ENCODE measurements at places on chromosomes 1 and 21.

DNA sequence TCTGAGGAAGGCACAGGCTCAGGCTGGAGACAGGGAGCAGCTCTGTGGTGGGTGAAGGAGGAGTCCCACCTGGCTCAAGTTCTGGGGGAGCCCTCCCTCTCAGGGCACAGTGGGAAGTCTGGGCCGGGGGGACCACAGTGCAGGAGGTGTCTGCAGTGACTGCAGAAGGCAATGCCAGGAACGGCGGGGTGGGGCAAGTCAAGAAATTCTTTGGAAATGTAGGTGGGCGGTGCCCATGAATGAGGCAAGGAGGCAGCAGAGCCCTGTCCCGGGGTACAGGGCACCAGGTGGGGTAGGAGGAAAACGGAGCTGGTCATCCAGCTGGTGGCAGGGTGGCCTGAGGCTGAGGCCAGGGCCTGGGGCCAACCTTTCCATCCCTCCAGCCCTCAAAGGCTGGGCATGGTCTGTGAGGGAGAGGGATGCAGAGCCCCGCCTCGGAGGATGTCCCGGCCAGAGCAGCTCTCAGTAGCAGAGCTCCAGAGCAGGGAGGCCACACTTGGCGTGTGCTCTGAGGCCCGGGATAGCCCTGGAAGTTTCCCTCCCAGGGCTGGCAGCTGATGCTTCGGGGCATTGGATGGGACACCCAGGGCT is 4.7 kb downstream of the TFF3 start:
- no peak for DNase-seq

DNA sequence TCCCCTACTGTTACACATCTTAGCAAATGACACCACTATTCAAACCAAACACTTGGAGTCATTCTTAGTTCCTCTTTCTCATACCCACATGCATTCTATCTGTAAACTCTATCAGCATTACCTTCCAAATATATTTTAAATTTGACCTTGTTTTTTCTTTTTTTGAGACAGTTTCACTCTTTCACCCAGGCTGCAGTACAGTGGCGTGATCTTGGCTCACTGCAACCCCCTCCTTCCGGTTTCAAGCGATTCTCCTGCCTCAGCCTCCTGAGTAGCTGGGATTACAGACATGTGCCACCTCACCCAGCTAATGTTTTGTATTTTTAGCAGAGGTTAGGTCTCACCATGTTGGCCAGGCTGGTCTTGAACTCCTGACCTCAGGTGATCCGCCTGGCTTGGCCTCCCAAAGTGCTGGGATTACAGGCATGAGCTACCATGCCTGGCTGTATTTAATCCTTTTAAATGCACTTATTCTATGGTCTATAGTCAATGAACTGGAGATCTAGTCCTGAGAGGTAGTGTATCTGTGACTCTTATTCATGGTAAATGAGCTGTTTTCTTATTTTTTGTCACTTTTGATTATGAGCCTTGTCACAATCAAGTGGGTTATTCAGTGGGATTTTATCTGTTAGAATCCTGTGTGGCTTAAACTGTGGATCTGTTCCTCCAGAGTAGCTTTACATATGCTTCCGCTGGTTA is 73.1 kb downstream of the GATAD2B start:
- peak; percentile 33 for DNase-seq

GRCh38 chr1:150544204-150544603 is 5.0 kb upstream of the ADAMTSL4 start:
- no peak for DNase-seq

GRCh38 chr1:182664296-182664695 is 20.1 kb downstream of the RGS8 start:
- no peak for DNase-seq

- DNase-seq = peak; percentile 26
These were observed 43.2 kb downstream of the ELK4 start for GRCh38 chr1:205588636-205589035.

GRCh38 chr1:175419684-175420517 is 227.3 kb upstream of the KIAA0040 start:
- no peak for DNase-seq

- no peak for DNase-seq
These were observed 352.4 kb downstream of the PTBP2 start for GRCh38 chr1:97073936-97074335.

DNA sequence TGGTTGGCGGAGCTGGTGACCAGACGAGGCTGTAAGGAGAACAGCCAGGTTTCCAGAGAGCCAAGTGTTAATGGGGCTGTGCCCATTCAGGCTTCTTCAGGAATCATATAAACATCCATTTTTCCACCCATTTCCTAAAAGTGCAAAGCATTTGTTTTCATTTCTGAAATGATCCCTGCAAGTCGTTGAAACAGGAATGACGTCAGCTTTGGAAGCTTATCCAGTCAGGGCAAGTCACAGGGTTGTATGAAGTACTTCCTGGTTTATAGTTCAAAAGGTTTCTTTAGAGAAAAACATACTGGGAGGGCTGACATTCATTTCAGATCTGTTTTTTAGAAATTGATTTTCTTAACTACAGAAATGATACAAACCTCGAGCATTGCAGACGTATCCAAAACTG is 29.2 kb downstream of the IGSF5 start:
- DNase-seq = no peak

GRCh38 chr1:112536561-112536960 is 27.8 kb downstream of the WNT2B start:
- DNase-seq = no peak

DNA sequence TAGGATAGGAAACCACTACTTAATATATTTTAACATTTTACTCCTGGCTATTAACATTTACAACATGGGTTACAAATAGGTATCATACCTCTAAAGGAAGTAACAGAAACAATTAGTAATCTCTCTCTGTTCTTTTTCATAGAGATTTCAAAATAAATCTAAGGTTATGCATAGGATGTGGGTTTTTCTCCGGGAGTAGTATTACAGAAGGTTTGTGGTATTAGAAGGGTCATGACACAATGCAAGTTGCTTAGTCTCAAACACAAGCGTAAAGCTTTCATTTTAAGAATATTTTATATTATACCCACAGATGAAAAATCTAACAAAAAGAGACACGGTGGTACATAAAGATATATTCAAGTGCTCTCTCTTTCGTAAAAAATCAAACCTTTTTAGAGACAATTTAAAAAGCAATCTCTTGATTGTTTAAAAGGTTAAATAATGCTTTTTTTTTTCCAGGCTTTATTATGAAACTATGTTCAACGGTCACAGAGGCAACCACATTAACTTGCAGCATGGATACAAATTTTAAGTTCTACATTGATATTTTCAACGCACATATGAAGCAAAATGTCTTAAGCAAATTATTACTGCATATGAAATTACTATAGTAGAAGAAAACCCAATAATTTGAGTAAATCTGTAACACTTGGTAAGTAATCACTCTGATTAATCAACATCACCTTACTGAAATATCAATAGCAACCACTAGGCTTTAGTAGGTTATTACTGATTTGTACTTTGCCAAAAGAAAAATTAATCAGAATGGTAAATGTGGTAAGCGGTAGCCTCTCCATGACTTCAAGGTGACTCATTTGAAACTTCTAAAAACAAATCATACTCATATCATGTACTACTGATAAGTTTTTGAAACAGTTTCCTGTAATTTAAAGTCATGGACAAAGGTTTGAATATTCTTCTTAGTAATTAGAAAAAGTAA is 97.4 kb upstream of the GFI1 start:
- DNase-seq = no peak

- no peak for DNase-seq
These were observed 12.5 kb downstream of the RIMS3 start for GRCh38 chr1:40652979-40653378.

DNA sequence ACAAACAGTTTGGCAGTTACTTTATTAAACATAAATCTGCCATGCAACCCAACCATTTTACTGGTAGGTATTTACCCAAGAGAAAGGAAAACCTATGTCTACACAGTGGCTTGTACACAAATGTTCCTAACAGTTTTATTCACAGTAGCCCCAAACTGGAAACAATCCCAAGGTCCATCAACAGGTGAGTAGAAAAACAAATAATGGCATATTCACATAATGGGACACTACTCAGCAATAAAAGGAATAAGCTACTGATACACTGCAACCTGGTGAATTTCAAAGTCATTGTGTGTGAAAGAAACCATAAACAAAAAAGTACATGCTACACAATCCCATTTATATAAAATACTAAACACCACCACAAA is 12.7 kb downstream of the KYAT3 start:
- DNase-seq = no peak

DNA sequence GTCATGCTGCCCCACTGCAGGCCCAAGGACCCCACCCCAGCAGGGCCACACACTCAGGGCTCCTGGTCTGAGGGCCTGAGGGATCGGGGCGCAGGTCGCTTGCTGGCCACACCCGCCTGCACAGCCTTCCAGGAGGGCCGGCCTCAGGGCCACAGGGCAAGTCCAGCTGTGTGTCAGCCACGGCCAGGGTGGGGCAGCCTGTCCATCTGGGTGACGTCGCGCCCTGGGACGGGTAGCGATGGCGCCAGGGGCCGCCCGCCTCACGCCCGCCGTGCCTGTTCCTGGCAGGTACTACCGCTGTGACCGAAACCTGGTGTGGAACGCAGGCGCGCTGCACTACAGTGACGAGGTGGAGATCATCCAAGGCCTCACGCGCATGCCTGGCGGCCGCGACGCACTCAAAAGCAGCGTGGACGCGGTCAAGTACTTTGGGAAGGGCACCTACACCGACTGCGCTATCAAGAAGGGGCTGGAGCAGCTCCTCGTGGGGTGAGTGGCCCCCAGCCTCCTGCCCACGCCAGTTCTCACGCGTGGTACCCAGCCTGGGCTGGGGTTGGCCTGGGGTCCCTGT is 2.5 kb downstream of the COL6A1 start:
- DNase-seq = no peak

DNA sequence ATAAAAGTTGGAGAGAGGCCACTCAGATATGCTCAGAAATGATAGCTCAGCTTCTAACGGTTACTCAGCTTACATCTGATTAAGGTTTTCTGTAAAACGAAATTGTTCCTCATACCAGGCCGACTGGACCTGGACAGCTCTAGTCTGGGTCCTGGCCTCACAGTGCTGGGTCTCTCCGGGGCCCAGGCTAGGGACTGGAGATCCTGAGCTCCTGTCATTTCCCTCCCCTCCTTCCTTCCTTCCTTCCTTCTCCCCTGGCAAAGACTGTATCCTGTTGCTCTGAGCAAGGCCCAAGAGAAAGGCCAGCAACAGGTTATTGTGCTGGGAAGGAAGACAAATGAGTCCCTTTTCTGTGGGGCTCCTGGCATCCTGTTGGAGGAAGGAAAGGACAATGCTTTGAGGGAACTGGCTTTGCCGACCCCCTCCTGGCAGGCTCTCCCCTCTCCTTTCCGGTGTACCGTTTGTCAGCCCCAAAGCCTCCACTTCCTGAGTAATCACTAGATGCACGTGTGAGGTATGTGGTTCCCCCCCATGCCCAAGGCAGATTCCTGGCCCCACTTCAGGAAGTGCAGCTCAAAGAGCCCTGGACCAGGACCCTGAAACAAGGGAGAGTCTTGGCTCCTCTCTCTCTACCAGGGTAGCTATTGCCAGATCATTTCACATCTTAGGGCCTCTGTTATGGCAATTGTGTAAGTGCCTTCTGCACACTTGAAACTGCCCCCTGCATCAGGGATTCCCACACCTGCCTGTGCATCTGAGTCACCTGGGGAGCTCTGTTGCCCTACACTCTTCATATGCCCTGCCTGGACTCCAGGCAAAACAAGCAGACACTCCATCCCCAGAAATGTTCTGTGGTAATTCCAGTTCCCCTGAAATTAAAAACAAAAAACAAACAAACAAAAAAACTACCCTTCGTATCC is 212.7 kb upstream of the FGGY start:
- DNase-seq = no peak

DNA sequence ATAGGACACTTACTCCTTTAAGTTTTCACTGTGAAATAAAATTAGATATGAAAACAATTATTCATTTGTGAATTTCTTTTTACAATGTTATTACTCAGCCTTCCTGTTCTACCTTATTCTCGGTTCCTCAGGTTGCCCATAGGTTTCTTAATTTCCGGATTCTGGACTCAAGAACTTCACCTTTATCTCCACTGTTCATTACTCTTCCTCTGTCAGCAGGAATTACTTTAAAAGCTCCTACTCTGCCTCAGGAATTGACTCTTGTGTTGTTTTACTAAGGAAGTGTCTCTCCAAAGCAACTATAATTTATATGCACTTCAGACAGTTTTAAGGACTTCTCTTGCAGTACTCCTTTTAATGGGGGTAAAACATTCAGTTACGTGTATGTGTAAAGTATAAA is 123.8 kb downstream of the OSBPL9 start:
- DNase-seq = no peak

DNA sequence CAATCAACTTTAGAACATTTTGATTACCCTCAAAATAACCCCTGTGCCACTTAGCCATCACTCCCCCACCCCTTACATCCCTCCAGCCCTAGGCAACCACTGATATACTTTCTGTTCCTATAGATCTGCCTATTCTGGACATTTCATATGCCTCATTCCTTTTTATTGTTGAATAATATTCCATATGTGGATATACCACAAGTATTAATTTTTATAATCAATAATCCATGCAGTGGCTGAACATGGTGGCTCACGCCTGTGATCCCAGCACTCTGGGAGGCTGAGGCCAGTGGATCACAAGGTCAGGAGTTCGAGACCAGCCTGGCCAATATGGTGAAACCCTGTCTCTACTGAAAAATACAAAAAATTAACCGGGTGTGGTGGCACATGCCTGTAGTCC is 20.1 kb upstream of the MED18 start:
- DNase-seq = no peak

DNA sequence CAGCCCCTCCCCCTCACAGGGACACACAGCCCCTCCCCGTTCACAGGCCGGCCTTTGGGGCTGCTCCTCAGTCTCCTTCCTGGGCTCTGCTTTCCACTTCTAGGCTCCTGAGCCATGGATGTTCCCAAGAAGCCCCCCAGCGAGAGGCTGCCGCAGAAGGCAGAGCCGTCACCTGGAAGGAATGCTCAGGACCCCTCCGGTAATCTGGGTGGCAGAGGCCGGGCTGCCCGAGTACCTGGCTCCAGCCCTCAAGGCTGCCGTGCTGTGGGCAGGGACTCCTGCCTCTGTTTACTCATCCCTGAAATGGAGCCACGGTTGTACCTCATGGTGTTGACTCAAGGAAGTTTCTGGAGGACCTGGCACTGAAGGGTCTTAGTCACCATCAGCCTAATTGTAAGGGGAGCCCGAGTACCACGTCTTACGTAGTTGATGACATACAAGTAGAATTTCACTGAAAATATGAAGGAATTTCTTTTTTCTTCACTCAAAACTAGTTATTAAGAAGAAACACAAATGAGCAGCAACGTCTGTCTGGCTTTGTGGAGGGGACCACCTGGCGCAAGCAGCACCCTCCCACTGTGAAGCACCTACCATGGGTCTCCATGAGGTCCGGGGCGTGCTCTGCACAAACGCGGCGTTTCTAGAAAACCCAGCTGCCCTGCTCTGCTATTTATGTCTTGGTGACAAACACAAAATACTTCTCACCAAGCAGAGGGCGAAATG is 33.7 kb downstream of the PRDM15 start:
- no peak for DNase-seq

GRCh38 chr1:5221451-5221850 is 567.0 kb downstream of the AJAP1 start:
- DNase-seq = no peak

DNA sequence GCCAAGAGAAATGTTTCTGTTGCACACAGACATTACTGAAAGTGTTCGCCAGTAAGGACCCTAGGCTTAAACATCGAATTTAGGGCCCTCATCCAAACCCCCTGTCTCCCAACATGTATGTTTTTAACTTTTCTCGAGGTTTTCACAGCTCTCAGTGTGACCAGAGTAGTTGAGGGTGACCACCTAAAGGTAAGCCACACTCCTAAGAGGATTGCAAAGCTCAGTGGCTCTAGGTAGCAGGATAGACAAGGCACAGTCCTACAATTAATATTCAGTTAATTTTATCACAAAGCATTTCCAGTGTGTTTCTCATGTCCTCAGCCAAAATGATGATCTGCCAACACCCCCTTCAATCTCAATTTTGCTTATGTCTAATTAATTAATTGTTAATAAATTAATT is 695 bp upstream of the ALG14 start:
- DNase-seq = no peak

Data from stimulated activated CD4-positive, alpha-beta T cell treated with anti-CD3 and anti-CD28 coated beads, Interleukin-1b, Interleukin-23, amount 100 ng/mL, for 48 hours (primary cell).